ENCODE measurements at places on chromosomes 3 and 15.

GRCh38 chr3:84820906-84821305, 137.9 kb upstream of the CADM2 start:
- no peak for DNase-seq

DNA sequence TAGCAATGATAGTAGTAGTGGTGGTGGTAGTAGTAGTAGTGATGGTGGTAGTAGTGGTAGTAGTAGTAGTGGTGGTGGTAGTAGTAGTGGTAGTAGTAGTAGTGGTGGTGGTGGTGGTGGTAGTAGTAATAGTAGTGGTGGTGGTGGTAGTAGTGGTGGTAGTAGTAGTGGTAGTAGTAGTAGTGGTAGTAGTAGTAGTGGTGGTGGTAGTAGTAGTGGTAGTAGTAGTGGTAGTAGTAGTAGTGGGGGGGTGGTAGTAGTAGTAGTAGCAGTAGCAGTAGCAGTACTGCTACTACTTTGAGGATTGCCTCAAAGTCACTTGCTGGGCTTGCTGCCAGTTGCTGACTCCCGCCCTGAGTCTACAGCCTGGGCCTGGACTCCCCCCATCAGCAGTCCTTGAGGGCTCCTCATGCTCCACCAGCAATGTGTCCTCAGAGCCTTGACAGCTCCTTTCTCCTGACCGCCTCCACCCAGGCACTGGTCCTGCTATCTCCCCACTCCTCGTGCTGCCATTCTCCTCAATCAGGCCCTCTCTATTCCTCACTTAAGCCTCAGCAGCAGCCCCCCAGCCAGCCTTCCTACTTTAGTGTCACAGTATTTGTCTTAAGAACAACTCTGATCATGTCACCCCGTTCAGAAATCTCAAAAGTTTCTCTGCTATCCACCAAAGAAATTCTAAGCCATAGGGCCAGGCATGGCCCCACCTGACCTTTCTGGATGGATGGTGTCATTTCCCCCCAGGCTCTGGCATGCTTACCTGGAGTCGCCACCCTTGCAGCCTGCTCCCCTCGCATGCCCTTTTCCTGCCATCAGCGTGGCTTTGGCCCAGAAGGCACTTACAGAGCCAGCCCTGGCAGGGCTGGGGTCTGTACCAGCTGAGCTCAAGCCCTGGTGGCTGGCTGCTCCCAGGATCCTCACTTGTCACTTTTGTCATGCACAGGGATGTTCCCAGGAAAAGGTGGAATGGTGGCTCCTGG, 45.6 kb downstream of the DLEC1 start:
- DNase-seq, result peak; percentile 8

DNA sequence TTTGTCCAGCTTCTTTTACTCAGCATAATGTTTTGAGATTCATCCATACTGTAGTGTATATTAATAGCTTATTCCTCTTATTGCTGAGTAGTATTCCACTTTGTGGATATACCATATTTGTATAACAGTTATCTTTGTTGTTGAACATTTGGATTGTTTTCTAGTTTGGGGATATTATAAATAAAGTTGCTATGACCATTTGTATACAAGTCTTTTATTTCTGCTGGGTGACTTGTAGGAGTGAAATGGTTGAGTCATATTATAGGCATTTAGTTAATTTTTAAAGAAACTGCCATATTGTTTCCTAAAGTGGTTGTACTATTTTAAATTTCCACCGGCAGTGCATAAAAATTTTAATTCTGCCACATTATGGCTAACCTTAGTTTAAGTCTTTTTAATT, 53.4 kb downstream of the RPL39L start:
- no peak for DNase-seq

GRCh38 chr15:63250312-63250965, 27.0 kb upstream of the APH1B start:
- no peak for DNase-seq

- no peak for DNase-seq
Measured at GRCh38 chr3:158166223-158166622, 56.3 kb downstream of the RSRC1 start.

DNA sequence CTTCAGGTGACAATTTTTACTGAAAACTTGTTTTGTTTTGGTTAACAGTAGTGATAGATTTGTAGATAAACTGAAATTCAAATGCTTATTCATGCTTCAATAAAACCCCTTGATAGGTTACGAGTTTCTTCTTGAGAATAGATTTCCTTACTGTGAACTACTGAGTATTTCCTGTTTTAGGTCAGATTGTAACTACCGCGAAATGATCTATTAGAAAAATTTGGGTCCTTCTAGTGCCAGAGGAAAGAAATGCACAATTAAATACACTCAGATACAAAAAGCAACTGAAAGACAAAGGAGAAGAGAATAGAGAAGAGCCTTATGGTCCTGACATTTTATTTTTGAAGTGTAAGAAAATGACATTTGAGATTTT, 251.7 kb upstream of the TBL1XR1 start:
- no peak for DNase-seq

DNA sequence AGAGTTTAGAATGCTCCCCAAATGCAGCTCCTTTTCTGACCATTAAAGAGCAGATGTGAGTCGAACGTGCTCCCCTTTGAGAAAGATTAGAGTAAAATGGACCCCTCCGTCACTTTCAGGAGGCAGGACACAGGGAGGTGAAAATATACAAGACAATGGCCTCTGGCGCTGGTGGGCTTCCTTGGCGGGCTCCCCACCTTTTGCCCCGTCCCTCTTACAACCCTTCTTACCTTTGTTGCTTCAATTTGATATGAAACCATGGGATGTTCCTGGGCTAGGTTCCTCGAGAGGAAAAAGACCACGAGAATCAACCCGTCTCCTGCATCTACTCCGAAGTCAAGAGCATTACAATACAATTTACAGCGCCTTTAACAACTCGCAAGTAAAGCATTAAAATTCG, 214.2 kb downstream of the MEIS2 start:
- no peak for DNase-seq

DNA sequence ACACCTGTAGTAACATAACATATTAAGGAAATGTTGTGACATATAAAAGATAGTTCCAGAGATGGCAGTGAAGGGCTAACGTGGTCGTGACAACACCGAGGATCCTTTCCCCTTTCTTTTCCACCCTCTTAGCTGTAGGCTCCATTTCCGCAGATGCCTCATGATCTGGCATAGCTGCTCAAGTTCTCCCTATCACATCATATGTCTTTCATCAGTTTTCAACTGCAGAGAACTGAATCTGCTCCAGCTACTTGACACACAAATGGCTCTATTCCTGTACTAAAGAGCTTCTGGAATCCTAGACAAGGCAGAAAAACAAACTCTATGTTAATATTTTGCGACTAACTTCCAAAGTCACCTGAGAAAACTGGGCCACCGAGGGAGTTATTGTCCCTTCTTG, 275.0 kb upstream of the SLCO3A1 start:
- DNase-seq, result no peak
